Myocyte (in vitro differentiated cells): ENCODE measurements at places on chromosomes 7 and 10. TPM values are rescaled to one million over a fixed set of nuclear protein-coding genes. Genes with fewer than 3 reads are reported as not detected.

DNA sequence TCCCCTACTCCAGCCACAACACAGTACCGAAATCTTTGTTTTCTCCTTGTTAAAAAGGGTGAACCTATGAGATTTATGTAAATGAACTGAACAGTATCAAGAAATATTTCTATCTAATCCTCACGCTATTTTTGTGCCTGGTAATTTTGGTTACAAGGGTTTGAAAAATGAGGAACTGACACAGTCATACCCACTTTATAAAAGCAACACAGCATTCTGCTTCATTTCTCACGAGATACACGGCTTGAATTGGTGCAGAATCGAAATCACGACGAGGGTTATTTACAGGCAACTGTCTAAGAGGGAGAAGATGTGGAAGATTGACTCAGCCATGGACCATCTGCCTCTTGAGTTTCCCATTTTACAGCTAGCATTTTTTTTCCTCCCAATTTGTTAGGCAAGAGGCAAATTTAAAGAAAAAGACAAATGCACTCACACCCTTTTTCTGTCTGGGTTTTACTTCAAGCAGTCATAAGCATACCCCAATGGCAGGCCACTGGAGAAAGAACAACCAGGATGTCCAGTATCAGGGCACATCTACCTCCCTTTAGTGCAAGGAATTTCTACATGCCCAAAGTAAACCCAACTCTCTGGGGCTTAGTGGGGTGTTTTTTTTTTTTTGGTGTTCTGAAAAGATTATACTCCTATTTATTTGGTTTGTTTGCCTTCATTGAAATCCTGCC is 108.1 kb downstream of the ITGB8 start:
- DNase-seq = no peak

DNA sequence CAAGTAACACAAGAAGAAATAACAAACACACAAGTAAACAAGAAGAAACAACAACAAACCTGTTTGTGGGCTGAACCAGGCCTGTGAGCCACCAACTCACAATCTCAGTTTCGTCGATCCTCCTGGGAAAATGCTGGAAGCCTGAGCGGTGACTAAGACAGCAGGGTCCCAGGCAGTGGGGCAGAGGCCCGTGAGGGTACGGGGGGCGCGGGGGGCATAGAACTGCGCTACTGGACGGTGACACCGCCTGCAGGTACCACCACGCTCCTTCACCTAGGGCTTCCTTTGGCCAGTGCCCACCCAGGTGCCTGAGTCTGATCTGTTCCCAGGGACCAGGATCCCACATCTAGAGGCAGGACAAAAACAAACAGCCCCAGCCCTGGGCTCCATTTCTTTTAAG is 3.4 kb upstream of the CALN1 start:
- DNase-seq = no peak

DNA sequence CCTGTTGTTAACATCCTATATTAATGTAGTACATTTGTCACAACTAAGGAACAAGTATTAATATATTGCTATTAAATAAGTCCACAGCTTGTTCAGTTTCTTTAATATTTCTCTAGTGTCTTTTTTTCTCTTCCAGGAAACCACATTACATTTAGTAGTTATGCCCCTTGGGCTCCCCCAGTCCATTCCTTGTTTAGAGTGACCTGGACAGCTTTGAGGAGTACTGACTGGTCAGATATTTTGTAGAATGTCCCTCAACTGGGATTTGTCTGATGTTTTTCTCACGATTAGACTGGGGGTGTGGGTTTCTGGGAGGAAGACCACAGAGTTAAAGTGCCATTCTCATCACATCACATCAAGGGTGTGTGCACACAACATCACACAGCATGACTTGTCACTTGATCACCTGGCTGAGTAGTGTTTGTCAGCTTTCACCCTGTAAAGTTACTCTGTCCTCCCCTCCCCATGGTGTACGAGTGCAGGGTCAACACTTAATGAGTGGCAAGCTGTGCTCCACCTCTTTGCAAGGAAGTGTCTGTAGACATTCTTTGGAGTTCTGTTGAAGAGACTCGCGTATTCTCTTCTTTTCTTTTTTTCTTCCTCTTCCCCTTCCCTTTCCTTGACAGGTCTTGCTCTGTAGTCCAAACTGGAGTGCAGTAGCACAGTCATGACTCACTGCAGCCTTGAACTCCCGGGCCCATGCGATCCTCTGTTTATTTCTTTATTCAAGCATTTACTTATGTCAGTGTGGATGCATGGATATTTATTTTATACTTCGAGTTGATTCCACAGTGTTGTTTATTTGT is 10.2 kb downstream of the LMTK2 start:
- DNase-seq = no peak

HMX3 gene
- total RNA-seq = 0.47 TPM in 1 of 2 replicates, not detected in the other

CPED1 gene
- total RNA-seq = 19.3 and 26.5 TPM in 2 replicates

GRCh38 chr7:145784809-145785780 is 331.5 kb upstream of the CNTNAP2 start:
- DNase-seq = no peak

GRCh38 chr10:50498465-50498864 is 125.3 kb downstream of the SGMS1 start:
- no peak for DNase-seq

GRCh38 chr7:4845740-4846142 is 16.1 kb downstream of the PAPOLB start:
- no peak for DNase-seq

ZNF680 gene
- 40.6 and 44.6 TPM in 2 replicates for total RNA-seq

GNA12 gene
- total RNA-seq = 10.2 and 14.3 TPM in 2 replicates

ADCY1 gene
- total RNA-seq = 0.40 and 0.62 TPM in 2 replicates

NXPH1 gene
- 0.13 and 0.36 TPM in 2 replicates for total RNA-seq

DNA sequence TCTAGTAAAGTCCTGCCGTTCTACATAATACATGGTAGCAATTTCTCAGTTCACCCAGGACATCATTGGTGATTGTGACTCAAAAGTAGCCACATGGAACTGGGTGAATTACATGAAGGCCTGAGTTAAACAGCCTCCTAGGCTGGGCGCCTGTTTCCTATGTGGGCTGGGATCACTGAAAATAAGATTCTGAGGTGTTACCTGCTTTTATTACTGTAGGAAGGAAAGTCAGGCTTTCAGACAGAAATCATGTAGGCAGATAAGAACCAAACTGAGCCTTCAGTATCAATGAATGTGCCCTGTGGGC is 160.4 kb downstream of the CAMK1D start:
- no peak for DNase-seq

GRCh38 chr7:114048386-114049235 is 129.8 kb upstream of the PPP1R3A start:
- peak; percentile 38 for DNase-seq

EPHA1 gene
- not detected in 2 replicates for total RNA-seq

TMEM236 gene
- total RNA-seq = 0.13 and 0.31 TPM in 2 replicates

SIRT1 gene
- total RNA-seq = 15.8 and 19.2 TPM in 2 replicates

DNA sequence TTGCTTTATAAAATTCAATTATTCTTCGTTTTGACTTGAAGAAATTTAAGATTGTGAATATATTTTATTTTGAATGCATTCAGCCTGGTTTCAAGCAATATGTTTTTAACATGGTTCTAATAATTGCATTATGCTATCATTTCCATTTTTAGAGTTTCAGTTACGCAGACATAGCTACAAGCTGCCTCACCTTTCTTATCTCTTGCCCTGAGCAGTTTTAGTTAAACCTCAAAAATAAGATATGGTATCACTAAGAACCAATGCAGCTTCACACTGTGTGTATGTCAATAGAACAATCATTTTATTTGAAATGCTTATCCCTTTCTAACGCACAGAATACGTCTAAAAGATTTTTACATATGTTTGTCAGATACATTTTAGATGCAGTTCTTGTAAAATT is 632.6 kb upstream of the KCND2 start:
- DNase-seq = no peak

GRCh38 chr10:45428611-45429510 is 54.8 kb downstream of the ALOX5 start:
- DNase-seq = no peak

- DNase-seq = no peak
Observed at GRCh38 chr10:96261132-96261531, 10.2 kb downstream of the BLNK start.

NPC1L1 gene
- total RNA-seq = not detected in 2 replicates

DNA sequence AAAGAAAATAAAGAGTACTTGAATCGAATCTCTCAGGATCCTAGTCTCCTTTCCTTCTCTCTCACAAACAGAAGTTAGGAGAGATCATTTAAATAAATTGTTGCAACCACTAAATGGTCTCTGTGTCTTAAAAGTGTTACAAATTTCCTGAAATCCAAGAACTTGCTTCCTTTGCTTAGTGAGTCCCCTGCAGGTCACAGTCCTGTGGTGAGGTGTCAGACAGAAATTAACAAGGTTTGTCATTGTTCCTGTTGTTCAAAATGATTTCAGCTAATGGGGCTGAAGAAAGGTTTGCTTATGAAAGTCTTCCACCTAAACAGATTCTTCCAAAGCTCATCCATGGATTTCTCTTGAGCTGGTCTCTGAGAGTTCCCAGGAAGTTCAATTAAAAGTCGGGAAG is 151.6 kb upstream of the SLC26A5 start:
- DNase-seq = no peak

DNA sequence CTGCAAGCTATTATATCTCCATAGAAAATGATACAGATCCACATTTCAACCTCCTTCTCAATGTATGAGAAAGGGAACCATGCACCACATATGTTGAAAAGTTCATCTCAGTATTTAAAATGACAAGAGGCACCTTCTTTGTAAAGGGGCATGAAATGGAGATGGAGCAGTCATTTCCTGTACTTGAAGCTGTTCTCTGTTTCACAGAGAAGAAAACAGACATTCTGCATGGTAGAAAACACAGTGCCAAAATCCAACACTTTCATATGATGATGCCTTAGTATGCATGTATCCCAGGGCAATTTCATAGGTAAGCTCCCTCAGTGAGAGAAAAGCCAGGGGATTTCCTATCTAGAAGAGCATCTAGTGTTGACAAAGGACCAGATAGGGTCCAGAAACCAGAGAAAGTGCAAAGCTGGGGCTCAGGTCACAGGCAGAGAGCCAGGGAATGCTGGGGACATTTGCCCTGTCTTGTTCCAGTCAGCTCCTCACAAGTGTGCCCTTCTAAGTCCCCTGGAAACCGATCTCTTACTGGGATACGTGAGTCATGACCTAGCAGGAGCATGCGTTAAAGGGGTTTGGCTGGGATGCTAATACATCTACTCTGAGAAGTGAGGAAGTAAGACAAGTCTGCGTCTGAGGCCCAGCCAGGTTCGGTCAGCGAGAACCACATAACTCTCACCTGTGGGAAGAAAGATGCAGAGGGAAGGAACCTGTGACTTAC is 118.7 kb downstream of the ICA1 start:
- DNase-seq = peak; percentile 60

DNA sequence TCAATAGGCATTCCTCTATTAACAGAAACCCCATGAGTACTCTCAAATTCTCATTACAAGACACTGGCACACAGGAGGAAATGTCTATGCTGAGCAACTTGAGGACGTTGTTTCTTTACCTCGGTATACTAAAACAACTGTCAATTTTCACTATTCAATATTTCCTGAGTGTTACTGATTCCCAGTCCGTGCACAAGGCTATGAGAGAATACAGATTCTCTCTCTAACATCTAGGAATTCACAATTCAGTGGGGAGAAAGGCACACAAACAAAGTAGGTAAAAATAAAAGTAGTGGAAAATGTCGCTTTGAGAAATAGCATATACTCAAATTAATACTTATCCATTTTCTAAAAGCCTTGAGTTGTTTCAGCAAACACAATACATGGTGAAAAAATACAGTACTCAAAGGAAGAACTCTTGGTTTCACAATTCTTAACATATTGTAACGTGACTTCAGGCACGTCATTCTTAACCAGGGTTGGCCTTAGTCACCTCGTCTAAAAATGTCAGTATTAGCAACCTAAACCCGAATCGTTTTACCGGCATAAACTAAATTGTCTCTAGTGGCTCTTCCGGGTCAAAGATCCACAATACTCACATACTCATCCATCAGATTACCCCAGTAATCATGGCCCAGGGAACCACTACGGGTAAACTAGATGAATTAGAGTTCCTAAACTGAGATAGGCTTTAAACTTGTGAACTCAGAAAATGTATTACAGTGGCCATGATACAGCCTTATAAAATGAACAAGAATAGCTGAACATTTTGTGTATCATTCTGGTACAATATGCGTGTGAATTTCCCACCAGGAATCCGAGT is 1.5 kb downstream of the IPMK start:
- peak; percentile 32 for DNase-seq

DNA sequence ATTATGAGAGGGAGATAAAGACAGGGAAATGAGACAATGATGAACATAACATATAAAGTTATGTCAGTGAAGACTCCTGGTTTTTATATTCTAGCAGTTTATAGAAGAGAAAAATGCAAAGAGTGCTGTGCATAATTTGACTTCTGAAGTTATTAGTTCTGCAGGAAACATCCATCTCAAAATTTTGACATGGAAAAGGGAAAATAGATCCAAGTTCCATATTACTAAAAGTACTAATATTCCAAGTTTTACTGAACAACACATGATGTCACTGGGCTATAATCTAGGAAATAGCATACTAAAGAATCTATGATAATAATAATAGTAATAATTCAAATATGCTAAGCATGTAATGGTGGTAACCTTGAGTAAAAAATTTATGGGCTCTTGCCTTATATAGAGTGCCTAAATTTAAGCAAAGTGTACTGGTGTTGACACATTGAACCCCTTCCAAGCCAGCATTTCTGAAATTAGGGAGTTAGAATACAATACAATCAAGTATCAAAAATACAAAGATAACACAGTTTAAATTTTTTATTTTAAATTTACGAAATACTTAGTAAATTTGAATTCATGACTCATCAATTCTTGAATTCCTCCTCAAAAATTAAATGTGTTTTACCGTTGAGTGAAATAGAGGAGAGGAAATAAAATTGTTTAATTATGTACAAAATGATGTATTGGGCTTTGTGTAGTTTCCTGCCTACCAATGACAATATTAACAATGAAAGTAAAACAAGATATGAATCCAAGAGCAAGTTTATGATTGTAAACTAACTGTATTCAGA is 102.8 kb upstream of the KCND2 start:
- DNase-seq = peak; percentile 12

DNA sequence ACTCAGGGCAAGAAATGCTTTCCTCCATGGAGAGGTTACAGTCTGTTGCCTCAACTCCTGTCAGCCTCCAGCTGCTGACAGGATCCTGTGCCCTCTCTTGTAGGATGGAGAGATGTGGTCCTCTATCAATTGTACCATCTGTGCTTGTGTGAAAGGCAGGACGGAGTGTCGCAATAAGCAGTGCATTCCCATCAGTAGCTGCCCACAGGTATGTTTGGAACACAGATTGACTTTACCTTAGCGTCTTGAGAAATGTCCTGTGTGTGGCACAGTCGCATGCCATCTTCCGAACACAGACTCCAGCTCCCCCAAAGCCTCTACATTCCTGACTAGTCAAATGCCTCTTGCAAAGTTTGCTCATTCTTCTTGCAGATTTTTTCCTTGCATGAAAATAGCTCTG is 152.6 kb downstream of the BMPER start:
- peak; percentile 22 for DNase-seq

TMEM273 gene
- total RNA-seq = 0.32 TPM in 1 of 2 replicates, not detected in the other
